Airway epithelial cell (primary cell): ENCODE measurements at places on chromosomes 2 and 18. TPM values are rescaled to one million over a fixed set of nuclear protein-coding genes. Genes with fewer than 3 reads are reported as not detected.

Gene COL3A1
- 16.9 and 18.9 TPM in 2 replicates for total RNA-seq

Gene POTEI
- not detected in 2 replicates for total RNA-seq

Gene EVX2
- total RNA-seq, result not detected in 2 replicates

Gene DUSP11
- 44.3 and 45.9 TPM in 2 replicates for total RNA-seq

Gene RBKS
- total RNA-seq, result 0.78 and 0.98 TPM in 2 replicates

Gene TMEFF2
- total RNA-seq, result 0.19 and 0.35 TPM in 2 replicates

Gene UGT1A10
- total RNA-seq, result not detected in 2 replicates

Gene MC2R
- not detected in 2 replicates for total RNA-seq

Gene CAVIN2
- total RNA-seq, result 4.9 and 7.9 TPM in 2 replicates

Gene MARCHF4
- total RNA-seq, result 0.42 and 0.85 TPM in 2 replicates

Gene REG3G
- not detected in 2 replicates for total RNA-seq

Gene RBBP8
- 86.3 and 110 TPM in 2 replicates for total RNA-seq

Gene SCN7A
- total RNA-seq, result not detected in 2 replicates

Gene CFC1
- not detected in 2 replicates for total RNA-seq

Gene OSBPL6
- total RNA-seq, result 1.6 and 3.9 TPM in 2 replicates

Gene PID1
- total RNA-seq, result 1.3 and 2.4 TPM in 2 replicates

Gene KCNG2
- total RNA-seq, result 0.21 TPM in 1 of 2 replicates, not detected in the other

Gene TMEM17
- total RNA-seq, result 2.3 and 2.6 TPM in 2 replicates

Gene OBSL1
- 35.3 and 35.9 TPM in 2 replicates for total RNA-seq

Gene ALPP
- not detected in 2 replicates for total RNA-seq

Gene TMEM18
- 9.4 and 19.0 TPM in 2 replicates for total RNA-seq

Gene ANKRD62
- not detected in 2 replicates for total RNA-seq

Gene LRRTM1
- total RNA-seq, result not detected in 2 replicates

Gene RAX
- not detected in 2 replicates for total RNA-seq

Gene NTSR2
- not detected in 2 replicates for total RNA-seq

Gene SH3BP4
- 20.7 and 35.1 TPM in 2 replicates for total RNA-seq

Gene NEU2
- not detected in 2 replicates for total RNA-seq

Gene MDH1
- total RNA-seq, result 180 and 210 TPM in 2 replicates

Gene AQP12B
- total RNA-seq, result not detected in 2 replicates

Gene INHBB
- 0.28 TPM in 1 of 2 replicates, not detected in the other for total RNA-seq

Gene UGT1A4
- 0.33 TPM in 1 of 2 replicates, not detected in the other for total RNA-seq

Gene ANKRD44
- total RNA-seq, result 1.3 and 1.5 TPM in 2 replicates

Gene SCTR
- not detected in 2 replicates for total RNA-seq

Gene POMC
- 0.85 and 0.88 TPM in 2 replicates for total RNA-seq

Gene SLC5A7
- not detected in 2 replicates for total RNA-seq

Gene CGREF1
- total RNA-seq, result 0.70 and 3.2 TPM in 2 replicates
